ENCODE measurements at places on chromosomes 4 and X.

DNA sequence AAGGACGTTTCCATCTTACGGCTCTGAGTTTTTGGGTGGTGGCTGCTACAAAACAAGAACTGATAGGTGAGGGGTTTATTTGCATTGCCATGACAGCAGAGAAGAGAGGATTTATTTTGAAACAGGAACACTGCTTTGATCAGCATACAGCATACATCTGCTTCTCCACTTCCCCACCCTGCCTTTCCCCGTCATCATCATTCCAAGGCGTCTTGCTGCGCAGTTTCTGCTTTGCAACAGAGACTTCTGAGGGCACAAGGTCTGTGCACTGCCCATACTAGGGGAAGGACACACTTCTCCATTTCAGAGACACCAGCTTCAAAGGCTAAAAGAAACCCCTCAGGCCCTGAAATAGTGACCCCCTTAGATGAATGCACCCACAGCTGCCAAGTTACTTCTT is 19.1 kb downstream of the STARD8 start:
- no peak for DNase-seq

DNA sequence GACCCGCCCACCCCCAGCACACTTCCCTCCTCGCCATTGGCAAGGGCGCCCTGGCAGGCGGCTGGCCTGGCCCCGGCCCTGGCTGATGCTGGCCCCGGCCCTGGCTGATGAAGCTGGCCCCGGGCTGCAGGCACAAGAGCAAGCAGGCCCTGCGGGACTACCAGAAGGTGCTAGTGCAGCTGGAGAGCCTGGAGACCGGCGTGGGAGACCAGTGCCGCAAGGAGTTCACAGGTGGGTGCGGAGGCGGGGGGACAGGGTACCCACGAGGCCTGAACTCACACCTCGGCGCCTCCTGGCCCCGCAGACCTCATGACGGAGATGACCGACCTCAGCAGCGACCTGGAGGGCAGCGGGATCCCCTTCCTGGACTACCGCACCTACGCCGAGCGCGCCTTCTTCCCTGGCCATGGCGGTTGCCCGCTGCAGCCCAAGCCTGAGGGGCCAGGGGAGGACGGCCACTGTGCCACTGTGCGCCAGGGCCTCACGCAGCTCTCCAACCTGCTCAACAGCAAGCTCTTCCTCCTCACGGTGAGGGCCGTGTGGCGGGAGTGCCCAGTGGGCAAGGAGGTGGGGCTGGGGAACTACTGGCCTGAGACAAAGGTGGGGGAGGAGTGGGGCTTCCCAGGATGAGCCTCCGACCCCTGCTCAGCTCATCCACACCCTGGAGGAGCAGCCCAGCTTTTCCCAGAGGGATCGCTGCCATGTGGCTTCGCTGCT is 6.1 kb upstream of the SRPK3 start:
- DNase-seq = no peak

GRCh38 chr4:7322166-7322991 is 112.4 kb downstream of the PSAPL1 start:
- DNase-seq = no peak

DNA sequence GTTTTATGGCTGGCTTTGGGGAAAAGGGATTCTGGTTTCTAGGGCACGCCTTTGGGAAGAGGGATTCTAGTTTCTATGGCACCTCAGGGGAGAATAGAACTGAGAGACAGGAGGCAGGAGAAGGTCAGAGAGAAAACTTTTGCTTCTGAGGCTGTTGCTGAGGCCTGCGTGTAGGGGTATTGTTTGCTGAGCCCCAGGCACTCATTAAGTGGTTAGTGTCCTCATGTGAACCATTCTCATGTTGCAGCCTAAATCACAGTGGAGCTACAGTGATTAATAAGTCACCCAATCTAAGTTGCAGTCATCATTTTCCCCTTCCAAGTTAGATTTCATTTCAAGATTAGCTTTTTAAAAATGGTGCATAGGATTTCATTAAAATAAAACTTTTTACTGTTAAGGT is 29.0 kb downstream of the VCX3A start:
- DNase-seq = no peak

DNA sequence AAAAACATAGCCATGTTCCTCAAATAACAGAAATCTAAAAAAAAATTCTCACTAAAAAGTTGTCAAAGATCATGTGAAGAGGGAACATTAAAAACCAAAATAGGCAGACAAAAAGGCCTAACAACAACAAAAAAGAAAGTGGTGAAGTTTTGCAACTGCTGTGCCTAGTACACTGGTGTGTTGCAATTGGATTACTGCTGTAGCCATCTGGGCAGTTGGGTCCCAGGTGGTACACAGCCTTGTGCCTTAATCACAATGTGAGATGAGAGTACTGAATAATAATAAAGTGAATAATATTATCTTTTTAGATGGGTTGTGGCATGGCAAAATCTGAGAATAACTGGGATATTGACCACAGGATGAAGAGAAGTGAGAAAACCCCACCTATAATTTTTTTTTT is 12.0 kb downstream of the C4orf54 start:
- no peak for DNase-seq

GRCh38 chr4:98416844-98417243 is 155.7 kb downstream of the RAP1GDS1 start:
- DNase-seq = no peak

DNA sequence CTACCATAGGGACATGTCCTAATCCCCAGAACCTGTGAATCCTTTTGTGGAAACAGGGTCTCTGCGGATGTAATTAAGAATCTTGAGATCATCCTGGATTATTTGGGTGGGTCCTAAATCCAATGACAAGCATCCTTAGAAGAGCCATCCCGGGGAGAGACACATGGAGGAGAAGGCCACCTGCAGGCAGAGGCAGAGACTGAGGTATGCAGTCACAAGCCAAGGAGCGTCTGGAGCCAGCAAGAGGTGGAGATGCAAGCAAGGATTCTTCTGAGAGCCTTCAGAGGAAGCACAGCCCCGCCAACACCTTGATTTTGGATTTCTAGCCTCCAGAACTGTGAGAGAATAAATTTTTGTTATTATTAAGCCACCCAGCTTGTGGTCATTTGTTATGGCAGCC is 13.8 kb upstream of the FAT1 start:
- no peak for DNase-seq

- no peak for DNase-seq
Measured at GRCh38 chr4:140163029-140163810, 9.2 kb upstream of the MAML3 start.

DNA sequence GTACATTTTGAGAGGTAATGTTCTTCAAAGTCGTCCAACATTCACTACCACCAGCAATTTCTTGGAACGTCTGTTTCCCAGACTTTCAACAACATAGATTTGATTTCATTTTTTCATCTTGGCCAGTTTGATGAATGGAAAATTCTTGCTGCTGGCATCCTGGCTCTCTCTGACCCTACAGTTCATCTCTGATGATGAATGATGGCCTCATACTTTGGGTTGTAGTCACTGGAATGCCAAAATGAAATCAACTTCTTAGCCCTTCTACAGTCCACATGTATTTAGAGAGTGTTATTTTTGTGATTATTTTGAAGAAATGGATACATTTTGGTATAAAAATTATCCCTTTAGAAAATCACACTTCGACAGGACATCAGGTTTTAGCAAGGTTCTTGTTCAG is 8.8 kb downstream of the CHST7 start:
- DNase-seq = no peak

DNA sequence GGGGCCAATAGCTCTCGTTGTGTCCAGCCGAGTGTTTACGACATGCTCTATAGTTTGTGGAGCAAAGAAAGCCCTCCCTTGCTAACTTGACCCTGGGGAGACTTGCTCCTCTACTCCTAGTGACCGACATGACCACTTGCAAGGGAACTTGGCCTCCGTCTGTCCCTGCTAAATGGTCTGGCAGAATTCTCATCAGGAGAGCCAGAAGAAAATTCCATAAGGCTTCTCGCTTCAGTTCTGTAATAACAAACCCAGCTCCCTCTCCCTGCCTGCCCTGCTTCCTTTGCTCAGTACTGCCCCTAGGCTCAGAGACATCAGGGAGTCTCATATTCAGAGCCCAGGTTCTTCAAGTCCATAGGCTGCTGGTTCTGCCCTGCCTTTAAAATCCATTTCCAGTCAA is 13.0 kb downstream of the DOCK11 start:
- DNase-seq = no peak

- DNase-seq = no peak
Measured at GRCh38 chr4:106497271-106497670, 128.7 kb upstream of the GIMD1 start.

DNA sequence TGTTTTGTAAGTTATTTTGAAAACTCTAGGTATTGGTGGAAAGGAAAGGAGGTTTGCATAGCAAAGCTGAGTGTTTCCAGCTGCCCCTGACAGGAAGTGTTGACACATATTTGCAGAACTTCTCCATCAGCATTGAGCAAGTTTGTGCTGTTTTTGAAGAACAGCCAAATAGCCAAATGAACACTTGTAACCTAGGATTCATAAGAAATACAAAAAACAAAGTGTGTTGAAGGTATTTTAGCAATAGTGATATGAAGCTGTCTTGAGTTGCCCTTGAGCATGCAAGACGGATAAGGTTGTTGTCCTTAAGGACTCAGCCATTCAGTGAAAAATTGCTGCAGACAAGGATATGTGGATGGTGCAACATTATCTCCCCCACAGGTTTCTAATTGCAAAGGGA is 68.3 kb upstream of the PGM2 start:
- DNase-seq = no peak

DNA sequence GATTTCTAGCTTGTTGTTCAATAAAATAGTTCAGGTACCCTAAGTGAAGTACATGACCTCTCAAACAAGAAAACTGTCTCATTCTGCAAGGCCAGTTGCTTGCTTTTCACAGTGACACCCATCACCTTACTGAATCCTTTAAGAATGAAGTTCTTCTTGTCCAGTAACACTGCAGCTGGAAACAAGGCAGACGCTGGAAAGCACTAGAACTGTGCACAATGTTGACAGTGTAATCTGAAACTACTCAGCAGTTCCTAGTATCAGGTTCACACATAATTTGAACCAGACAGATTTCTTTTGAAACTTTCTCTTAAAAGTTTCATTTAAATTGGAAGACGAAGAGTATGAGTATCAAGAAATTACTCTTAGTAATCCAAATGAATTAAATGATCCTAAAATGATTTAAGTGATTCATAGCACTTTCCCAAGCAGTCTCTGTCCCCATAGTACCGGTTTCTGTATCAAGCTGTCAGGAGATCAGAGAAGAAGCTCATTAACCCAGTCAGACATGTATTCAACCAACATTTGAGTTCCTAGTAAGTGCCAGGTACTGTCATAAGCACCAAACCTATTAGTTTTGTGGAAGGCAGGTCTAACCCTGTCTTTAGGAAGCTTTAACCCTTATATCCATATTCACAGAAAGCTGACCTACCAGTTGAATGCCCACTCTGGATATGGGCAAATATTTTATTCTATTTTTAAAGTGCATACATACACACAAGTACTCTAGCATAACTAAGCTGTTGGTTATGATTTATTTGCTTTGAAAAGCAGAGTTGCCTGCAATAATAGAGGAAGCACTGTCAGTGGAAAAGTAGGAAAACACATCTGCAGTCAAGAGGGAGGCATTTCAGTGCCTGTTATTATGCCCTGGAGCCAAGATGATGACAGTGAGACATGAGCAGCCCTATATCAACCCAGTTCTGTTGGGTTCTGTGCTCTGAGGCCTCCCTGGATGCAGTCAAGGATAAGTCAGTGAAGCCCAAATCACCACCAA is 63.6 kb downstream of the PALLD start:
- no peak for DNase-seq

DNA sequence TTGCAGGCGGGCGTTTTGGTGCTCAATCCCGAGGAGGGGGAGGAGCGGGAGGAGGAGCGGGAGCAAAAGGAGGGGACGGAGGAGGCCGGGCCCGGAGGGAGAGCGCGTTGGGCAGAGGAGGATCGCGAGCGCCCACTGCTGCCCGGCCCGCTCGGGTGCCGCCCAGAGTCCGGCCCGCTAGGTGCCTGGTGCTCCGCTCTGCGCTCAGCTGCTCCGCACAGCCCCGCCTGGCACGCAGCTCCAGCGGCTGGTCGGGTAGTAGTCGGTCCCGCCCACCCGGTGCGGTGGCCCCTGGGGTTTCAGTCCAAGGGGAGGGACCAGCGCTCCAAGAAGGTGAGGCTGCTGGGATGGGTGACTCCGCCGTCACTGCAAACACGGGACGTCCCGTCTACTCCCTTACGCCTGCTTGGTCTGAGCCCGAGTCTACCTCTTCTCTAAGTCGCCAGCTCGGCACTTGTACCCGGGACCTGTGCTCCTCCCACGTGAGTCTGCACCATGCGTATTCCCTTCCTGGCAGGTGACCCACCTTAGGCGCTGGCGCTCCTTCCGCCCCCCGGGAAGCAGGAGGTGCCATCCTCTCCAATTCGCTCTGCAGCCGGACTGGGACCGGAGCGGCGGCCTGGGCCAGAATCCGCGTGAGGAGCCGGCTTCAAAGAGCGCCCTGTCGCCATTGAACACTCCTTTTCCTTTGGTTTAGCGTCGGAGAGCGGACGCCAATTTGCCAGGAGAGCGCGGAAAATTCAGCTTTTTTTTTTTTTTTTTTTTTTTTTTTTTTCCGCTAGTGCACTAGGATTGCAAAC is 405 bp upstream of the HS3ST1 start:
- no peak for DNase-seq

DNA sequence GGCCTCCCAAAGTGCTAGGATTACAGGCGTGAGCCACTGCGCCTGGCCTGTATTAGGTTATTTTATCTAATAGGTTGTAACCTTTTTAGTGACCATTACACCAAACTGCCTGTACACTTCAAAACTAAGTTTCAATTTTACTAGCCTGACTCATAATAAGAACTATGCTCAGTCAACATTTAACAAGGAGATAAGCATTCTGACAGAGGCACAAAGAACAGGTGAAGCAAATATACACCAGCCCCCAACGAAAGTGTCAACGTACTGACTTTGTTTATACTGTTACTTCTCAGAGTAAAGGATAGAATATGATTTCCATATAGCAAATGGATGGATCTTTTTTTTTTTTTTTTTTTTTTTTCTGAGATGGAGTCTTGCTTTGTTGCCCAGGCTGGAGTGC is 62.8 kb downstream of the SHISA3 start:
- DNase-seq = no peak

- no peak for DNase-seq
Measured at GRCh38 chr4:91322961-91323360, 980.8 kb upstream of the GRID2 start.

DNA sequence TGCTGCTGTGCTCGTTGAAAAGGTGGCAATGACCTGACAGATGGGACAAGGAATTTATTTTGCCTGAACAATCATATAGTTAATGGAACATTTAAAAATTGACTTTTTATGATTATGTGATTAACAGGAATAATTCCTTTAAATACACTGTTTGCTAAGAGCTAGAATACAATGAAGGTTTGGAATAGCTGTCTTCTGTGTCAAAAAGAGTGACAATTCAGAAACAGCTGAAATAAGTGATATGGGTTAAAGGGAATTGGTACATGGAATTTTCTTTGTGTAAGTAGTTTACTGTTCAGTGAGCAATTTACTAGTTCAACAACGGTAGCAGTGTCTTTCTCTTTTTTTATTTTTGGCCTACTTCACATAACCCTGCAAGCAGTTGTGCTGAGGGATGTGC is 1083.5 kb upstream of the GRID2 start:
- no peak for DNase-seq

- no peak for DNase-seq
Measured at GRCh38 chrX:125544031-125544660, 224.5 kb downstream of the TEX13C start.

- no peak for DNase-seq
Measured at GRCh38 chr4:86381431-86381830, 21.6 kb upstream of the MAPK10 start.
